ENCODE measurements at places on chromosomes 13 and 19. TPM values are rescaled to one million over a fixed set of nuclear protein-coding genes. Genes with fewer than 3 reads are reported as not detected.

Gene RASGRP4
- 2.1 TPM for total RNA-seq

Gene MYH14
- not detected for total RNA-seq

Gene CYP4F8
- not detected for total RNA-seq

Gene TMEM255B
- 2.0 TPM for total RNA-seq

Gene MISP
- total RNA-seq: not detected

Gene MBD3L2
- not detected for total RNA-seq

Gene SHANK1
- not detected for total RNA-seq

Gene NFILZ
- total RNA-seq: not detected

Gene ZNF320
- total RNA-seq: 8.0 TPM

Gene GTF2F1
- 60.7 TPM for total RNA-seq

Gene NLRP7
- not detected for total RNA-seq

Gene SHISA7
- not detected for total RNA-seq

Gene CLPTM1
- 76.6 TPM for total RNA-seq

Gene ZNF493
- 12.2 TPM for total RNA-seq

Gene APOE
- total RNA-seq: 1.1 TPM

Gene ZNF813
- 5.2 TPM for total RNA-seq

Gene FFAR2
- total RNA-seq: not detected

Gene OR10H1
- not detected for total RNA-seq

Gene DNAJB1
- total RNA-seq: 117 TPM

Gene HCN2
- total RNA-seq: 1.1 TPM

Gene ZNF653
- total RNA-seq: 21.6 TPM

Gene BLOC1S3
- 12.2 TPM for total RNA-seq

Gene IFT88
- 2.2 TPM for total RNA-seq

Gene CEACAM8
- total RNA-seq: not detected

Gene BEST2
- not detected for total RNA-seq

Gene ZNF480
- 4.2 TPM for total RNA-seq

Gene EXOC3L2
- total RNA-seq: not detected

Gene ITGBL1
- not detected for total RNA-seq

Gene UHRF1
- 161 TPM for total RNA-seq

Gene NXNL1
- not detected for total RNA-seq

Gene VSIG10L
- 7.2 TPM for total RNA-seq

Gene TRPM4
- 1.8 TPM for total RNA-seq

Gene ONECUT3
- total RNA-seq: not detected

Gene CRLF1
- total RNA-seq: not detected

Gene ZNF329
- 2.1 TPM for total RNA-seq

Gene PRSS57
- total RNA-seq: not detected

Gene ZNF728
- not detected for total RNA-seq

Gene TSHZ3
- 1.6 TPM for total RNA-seq

Gene GNG7
- total RNA-seq: 0.07 TPM

Gene ECSIT
- 39.7 TPM for total RNA-seq

Gene CELF5
- total RNA-seq: 0.12 TPM

Gene CBY2
- total RNA-seq: not detected

Gene CDX2
- not detected for total RNA-seq

Gene ERF
- total RNA-seq: 82.3 TPM

Gene SIAH3
- not detected for total RNA-seq

Gene CATSPERD
- not detected for total RNA-seq

Gene CUL4A
- total RNA-seq: 92.5 TPM

Gene RBM42
- 114 TPM for total RNA-seq

Gene ZNF283
- total RNA-seq: 5.7 TPM

Data from activated CD4-positive, alpha-beta T cell treated with anti-CD3 and anti-CD28 coated beads, Interleukin-2, amount 10 ng/mL, durations not matched to agents 24 days and 14 days (primary cell).